Astrocyte of the cerebellum (primary cell): ENCODE measurements at places on chromosomes 3 and 15.
A peak's percentile ranks its signal among the peaks of the same experiment; 100 is the strongest.

- DNase-seq, result no peak
Measured at GRCh38 chr3:41304593-41304992, 105.3 kb downstream of the CTNNB1 start.

DNA sequence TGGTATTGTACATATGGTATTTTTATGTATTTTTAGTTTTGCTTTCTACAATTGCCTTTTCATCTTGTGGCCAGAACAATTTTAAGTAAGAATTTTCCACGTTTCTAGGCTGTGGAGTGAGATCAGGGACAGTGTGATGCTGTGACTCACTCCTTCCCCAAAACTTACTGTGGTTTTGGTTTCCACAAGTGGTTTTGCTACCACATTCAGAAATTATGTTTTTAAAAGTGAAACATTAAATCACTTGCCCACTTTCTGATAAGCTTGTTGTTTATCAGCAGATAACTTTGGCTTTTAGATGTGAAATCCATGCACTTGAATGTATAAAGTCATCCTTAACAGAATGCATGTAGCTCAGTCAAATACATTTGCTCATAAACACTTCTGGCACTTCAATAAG lies 192.2 kb upstream of the THRB start:
- DNase-seq, result peak; percentile 79

- DNase-seq, result no peak
Measured at GRCh38 chr3:50154476-50154839, 666 bp upstream of the SEMA3F start.

- DNase-seq, result peak; percentile 68
Measured at GRCh38 chr3:65833761-65834505, 204.8 kb downstream of the MAGI1 start.

DNA sequence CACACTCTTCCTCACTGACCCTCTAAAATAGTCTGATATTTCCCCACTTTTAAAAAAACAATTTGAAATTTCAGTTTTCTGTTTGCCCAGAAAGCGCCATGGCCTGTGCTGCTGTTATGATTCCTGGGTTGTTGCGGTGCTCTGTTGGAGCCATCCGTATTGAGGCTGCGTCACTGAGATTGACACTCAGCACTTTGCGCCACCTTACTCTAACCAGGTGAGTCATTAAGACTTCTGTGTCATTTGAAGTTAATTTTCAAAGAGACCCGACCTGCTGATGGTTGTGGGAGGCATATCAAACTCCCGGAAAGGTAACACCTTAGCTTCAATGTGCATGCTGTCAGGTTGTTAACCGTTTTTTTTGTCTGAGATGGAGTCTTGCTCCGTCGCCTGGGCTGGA lies 5.8 kb downstream of the OXNAD1 start:
- no peak for DNase-seq

- DNase-seq, result peak; percentile 15
Measured at GRCh38 chr3:131091768-131092167, 65.1 kb downstream of the NEK11 start.

GRCh38 chr15:98190914-98191313 lies 230.4 kb downstream of the ARRDC4 start:
- DNase-seq, result no peak

DNA sequence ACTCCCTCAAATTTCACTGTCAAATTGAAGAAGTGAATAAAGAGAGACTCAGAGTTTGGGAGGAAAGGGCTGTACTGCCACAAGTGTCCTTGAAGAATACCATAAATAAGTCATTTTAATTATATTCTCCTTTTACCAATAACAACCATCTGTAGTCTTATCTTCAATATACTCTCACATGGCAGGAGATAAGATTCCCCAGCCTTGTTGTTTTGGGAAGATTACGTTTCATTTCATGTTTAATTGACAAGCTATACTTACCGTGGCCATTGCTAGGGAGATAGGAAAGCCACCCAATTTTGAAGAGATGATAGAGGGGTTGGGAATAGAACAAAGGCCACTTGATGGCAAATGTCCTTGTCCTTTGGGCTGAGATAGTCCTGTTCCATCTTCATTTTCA lies 2.3 kb downstream of the MINDY4B start:
- DNase-seq, result no peak

DNA sequence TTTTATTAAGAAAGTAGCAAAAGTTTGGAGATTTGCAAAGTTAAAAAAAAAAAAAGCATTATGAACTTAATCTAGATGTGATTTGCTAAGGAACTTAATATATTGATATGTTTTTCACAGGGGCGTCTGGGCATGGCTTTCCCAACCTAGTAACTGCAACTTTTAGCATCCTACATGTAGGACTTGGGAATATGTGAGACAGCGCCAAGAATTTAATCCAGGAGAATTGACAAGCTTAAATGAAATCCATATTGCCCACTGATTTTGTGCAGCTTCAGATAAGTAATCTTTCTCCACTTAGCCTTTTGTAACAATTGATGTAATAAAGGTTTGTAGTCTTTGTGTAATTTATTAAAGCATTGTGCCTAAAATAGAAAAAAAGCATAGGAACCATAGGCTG lies 982 bp upstream of the GABPB1 start:
- DNase-seq, result no peak

GRCh38 chr3:33868309-33868708 lies 69.9 kb downstream of the PDCD6IP start:
- no peak for DNase-seq

DNA sequence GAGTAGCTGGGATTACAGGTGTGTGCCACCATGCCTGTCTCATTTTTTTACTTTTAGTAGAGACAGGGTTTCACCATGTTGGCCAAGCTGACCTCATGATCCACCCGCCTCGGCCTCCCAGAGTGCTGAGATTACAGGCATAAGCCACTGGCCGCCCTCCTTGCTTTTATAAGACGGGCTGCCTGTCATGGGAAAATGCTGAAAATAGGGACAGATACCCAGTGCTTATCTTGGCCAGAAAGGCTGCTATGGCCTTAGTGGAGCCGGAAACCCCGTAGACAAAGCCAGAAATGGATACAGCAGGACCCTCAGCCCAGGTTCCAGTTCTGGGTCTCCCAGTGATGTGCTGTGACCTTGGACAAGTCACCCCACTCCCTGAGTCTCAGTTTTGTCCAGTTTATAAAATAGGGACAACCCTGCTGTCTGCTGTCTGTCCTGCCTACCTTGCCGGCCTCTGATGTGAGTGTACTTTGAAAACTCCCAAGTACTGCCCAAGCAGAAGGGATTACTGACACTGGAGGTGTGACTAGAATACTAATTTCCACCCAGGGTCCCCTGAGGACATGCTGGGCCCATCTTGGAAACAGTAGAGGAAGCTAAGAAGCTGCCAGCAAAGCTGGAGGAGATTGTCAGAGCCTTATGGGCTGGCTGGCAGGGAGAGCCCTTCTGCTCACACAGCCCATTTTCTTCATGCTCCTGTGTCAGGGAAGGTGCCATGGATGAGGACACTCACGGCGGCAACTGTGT lies 59.6 kb downstream of the BDH1 start:
- no peak for DNase-seq

DNA sequence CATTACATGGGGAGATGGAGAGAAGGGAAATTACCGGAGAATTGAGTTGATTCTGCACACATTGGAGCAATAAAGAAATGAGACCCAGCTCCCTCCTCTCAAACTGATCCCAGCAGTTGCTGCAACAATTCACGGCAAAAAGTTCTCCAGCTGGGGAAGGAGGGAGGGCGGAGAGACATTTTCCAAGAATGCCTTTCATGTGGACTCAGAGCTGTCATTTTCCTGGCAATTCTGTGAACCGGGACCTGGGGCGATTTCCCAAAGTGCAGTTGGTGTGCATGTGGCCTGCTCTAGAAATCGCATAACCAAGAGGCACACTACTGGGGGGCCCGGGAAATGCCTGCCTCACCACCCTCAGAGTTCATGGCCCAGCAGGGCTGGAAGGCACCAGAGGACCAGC lies 48.7 kb upstream of the IREB2 start:
- no peak for DNase-seq

DNA sequence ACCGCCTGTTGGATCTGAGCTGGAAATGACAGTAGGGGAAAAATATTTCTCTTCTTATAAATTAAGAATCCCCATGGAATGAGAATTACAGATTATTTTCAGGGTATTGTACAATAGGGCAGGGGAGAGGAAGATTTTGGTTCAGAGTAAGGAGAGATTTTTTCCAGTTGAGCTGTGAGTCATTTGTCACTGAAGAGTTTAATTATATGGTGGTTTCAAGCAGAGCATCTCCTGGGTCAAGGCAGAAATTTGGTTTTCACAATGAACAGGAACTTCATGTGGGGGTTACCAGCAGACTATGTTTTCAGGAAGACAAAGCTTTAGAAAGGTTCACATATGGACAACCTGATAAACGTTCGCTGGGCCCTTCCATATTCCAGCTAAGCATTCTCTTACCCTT lies 182.8 kb upstream of the NR2E3 start:
- DNase-seq, result no peak

DNA sequence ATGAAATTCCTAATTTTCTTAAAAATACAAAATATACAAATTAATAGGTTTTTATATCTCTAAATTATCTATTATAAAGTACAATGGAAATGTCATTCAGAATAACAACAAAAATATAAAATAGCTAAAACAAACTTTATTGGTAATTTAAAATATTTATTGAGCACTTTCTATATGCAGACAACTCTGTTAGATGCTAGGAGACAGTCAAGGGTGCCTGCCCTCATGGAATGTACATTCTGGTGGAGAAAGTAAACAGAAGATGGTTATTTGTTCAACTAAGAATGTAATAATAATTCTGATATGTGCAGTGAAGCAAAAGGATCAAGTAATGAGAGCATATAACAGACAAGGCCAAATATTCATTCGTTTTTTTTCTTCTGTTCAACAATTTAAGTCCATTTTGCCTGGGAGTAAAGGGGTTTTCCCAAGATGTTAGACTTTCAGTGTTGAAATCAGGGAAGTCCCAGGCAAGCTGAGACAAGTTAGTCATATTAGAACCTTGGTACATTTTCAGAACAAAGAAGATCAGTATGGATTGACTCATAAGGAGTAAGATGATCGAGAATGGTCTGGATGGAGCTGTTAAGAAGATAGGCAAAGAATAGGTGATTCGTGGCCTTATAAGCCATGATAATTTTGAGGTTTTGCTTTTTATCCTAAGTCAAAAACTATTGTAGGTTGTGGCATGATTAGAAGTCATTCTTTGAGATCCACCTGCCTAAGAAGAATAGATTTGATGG lies 150.2 kb upstream of the MLF1 start:
- DNase-seq, result no peak

- DNase-seq, result no peak
Measured at GRCh38 chr3:193991666-193992424, 144.1 kb upstream of the HES1 start.

- no peak for DNase-seq
Measured at GRCh38 chr15:45431511-45431910, 53.2 kb upstream of the GATM start.

DNA sequence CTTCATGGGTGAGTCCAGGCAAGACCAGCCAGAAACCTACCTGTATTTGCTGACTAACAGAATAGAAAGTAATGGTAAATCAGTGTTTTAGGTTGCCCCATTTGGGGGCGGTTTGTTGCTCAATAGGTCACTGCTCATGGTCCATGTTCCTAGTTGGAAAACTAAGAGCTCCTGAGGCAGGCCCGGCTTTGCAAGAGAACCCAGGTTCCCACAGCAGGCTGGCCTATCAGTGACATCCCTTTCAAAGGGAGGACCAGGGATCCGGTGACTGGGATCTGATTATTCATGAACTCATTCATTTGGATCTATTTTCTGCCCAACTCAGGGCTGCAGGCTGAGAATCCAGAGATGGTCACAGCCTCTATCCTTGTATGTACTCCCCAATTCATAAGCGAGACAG lies 163.9 kb downstream of the WNT7A start:
- no peak for DNase-seq

GRCh38 chr3:32143849-32144757 lies 37.7 kb downstream of the GPD1L start:
- DNase-seq, result peak; percentile 94

DNA sequence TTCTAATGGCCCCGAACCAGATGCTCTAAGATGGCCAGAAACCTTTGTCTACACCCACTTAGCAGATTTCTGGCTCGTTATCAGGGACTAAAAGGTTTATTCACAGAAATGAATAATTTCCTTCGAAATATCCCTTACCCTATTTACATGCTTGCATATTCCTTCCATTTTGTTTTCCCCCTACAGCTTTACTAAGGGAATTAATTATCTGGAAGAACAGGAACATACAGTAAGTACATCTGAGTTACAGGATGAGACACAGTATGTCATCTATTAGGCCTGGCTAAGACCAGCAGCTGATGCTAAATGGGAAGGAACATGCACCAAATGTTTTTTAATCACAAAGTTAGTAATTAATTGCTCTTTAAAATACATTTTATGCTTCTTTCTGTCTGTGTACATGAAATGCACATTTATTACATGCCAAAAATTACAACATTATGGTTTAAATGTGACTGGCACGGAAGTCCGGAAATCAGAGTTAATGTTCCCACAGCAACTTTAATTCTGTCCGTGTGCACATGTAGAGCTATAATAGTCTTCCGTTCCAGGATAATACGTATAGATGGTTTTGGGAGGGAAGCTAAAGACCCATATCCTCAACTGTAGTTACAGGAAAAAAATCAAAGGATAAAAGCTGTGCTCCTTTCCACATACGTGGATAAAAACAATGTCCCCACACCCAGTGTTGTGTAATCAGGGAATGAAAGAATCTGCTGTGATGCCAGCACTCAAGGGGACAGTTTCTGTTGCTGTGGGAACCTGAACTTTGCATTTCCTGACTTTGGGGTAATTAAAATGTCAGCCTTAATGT lies 82.0 kb downstream of the TIGIT start:
- no peak for DNase-seq

DNA sequence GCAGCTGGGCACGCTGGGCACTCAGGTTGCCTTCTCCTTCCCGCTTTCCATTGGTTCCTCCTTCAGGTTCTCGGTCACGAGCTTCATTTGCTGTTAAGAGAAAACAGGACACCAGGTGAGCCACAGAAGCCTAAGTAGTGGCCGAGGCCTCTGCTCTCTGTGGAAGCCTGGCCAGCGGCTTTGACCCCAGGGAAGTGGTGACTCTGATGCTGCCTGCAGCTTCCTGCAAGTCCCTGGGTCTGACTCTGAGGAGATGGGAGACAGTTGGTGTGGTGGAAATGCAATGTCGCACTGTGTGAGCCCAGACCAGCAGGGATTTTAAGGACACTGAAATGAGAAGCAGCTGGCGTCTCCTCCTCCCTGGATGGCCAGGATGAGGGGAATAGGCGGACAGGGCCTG lies 80.5 kb downstream of the SNRK start:
- DNase-seq, result no peak

- DNase-seq, result peak; percentile 67
Measured at GRCh38 chr3:161171113-161171512, 50.0 kb upstream of the NMD3 start.

GRCh38 chr3:70982284-70982683 lies 601.2 kb downstream of the FOXP1 start:
- no peak for DNase-seq
